Immature natural killer cell (primary cell): ENCODE measurements at places on chromosomes 2 and 18.

DNA sequence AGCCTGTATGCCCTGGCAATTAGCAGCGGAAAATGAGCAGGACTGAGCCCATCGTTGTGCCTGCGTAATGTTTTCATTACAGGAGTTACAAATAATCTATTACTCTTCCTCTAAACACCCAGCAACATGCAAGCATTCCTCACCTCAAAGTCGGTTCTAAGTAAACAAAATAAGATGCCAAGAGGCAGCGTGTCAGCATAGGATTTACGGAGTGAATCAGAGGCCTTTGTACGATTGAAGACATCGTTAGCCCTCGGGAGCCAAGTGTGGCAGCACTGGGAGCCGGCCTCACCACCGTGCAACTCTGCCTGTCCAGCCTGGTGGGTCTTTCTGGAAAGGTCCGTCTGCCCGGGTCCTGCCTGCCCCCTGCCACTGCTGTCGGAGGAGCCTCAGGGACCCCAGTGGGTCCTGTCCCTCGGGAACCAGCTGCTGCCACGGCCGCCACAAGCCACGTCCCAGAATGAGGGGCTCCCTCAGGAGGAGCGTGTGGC lies 80.1 kb upstream of the CTDP1 start:
- H3K4me1 ChIP-seq: no peaks in the 10 kb centered on the region
- H3K4me3 ChIP-seq: no peak overlapping the region
- H3K27ac ChIP-seq: no peak overlapping the region
- peaks cover 4% of the 10 kb centered on the region for H3K27me3 ChIP-seq

DNA sequence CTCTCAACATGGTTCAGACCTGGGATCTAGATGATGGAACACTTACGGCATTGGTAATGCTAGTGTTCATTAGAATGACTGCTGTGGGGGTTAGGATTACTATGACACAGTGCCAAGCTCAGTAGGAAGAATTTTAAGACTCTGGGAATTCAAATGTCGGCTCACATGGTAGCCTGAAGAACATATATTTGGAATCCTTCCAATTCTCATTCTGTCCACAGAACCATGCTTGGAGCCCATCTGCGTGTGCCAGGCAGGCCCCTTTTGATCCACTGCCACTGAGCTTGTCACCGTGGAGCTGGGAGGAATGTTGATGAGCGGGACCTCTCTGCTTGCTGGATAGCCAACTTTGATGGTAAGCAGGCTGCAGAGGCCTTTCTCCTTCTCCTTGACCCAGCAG lies 322.0 kb upstream of the SOX11 start:
- H3K27ac ChIP-seq: no peak overlapping the region
- peaks cover 3% of the 10 kb centered on the region for H3K36me3 ChIP-seq
- no peak for DNase-seq
- no peaks in the 10 kb centered on the region for H3K4me1 ChIP-seq
- no peak overlapping the region for H3K4me3 ChIP-seq
- no peaks in the 10 kb centered on the region for H3K27me3 ChIP-seq

GRCh38 chr18:9826685-9827084 lies 59.1 kb upstream of the TXNDC2 start:
- H3K27ac ChIP-seq: no peak overlapping the region
- H3K4me1 ChIP-seq: no peaks in the 10 kb centered on the region
- DNase-seq: no peak
- peaks cover 1% of the 10 kb centered on the region for H3K27me3 ChIP-seq

DNA sequence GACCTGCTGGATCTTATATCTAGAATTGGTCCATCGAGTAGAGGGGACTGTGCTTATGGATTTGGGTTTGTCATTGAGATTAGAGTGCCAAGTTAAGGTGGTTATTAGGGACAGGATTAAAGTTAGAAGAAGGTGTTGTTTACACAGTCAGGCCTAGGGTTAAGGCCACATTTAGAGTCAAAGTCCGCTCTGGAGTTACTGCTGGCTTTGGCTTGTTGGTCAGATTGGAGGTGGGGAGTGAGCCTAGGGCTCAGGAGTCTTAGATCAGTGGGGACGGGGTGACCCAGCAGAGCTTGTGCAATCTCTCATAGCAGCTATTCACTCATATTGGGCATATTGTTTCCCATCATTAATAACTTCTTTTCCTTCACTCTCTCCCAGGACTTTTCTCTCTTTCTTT lies 13.5 kb upstream of the EPAS1 start:
- DNase-seq: no peak
- H3K27me3 ChIP-seq: peaks cover 1% of the 10 kb centered on the region
- no peaks in the 10 kb centered on the region for H3K4me1 ChIP-seq
- H3K4me3 ChIP-seq: no peak overlapping the region
- no peaks in the 10 kb centered on the region for H3K36me3 ChIP-seq

- H3K27ac ChIP-seq: no peak overlapping the region
- H3K36me3 ChIP-seq: peaks cover 6% of the 10 kb centered on the region
- H3K4me3 ChIP-seq: no peak overlapping the region
- DNase-seq: peak; percentile 19
- peaks cover 8% of the 10 kb centered on the region for H3K27me3 ChIP-seq
Observed at GRCh38 chr2:239882331-239882732, 142.8 kb downstream of the NDUFA10 start.

DNA sequence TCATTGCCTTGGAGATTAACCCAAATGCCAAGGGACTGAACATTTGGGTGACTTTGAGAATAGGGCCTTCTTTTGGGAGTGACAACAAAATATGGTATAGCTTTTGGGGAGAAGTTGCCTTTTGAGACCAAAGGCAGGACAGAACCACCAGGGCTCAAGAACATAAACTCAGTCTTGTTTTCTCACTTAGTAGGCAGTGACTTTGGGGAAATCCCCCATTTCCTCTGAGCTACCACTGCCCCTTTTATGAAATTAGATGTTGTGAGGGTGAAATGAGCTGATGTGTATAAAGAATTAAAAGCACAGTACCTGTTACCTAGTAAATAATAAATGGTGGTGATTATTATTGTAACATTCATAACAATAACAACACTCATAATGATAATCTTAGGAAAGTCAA lies 36.5 kb downstream of the GPD2 start:
- H3K4me3 ChIP-seq: peak overlapping the region; percentile 10
- no peaks in the 10 kb centered on the region for H3K27me3 ChIP-seq
- H3K27ac ChIP-seq: peak overlapping the region; percentile 31
- no peaks in the 10 kb centered on the region for H3K36me3 ChIP-seq
- peak; percentile 32 for DNase-seq

DNA sequence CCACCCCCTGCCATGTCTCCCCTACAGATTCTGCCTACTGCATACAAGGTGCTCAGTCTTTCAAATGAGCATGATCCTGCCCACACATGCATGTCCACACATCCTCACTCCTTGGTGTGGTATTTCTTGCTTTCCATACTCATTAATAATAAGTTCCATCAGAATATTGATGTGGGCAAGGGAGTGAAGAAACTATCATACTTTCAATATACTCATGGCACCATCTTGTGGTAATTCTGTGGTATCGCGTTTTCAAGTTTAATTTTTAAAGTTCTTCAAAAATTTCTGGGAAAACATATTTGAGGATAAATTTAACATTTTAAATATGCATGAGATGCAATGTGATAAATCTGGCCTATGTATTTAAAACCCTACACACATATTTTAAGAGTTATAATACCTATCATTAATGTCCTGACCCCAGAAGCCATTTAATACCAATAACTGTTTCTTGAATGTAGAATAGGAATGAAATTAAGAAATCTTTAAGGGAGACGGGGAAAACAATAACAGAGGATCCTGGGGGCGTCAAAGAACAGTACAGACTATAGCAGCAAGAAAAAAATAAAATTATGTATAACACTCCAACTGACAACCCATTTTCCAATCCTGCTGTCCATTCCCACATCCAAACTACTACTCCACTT lies 110.1 kb downstream of the ZNF385B start:
- no peaks in the 10 kb centered on the region for H3K4me1 ChIP-seq
- H3K36me3 ChIP-seq: no peaks in the 10 kb centered on the region

GRCh38 chr18:75269696-75270095 lies 59.1 kb downstream of the TSHZ1 start:
- no peak overlapping the region for H3K27ac ChIP-seq
- no peak overlapping the region for H3K4me3 ChIP-seq
- no peak for DNase-seq

GRCh38 chr2:27829791-27830190 lies 58.3 kb downstream of the MRPL33 start:
- no peaks in the 10 kb centered on the region for H3K27me3 ChIP-seq
- H3K27ac ChIP-seq: no peak overlapping the region
- H3K4me3 ChIP-seq: no peak overlapping the region

- peaks cover 4% of the 10 kb centered on the region for H3K36me3 ChIP-seq
- H3K4me1 ChIP-seq: peaks cover 9% of the 10 kb centered on the region
- peak overlapping the region; percentile 29 for H3K4me3 ChIP-seq
- peaks cover 12% of the 10 kb centered on the region for H3K27me3 ChIP-seq
- DNase-seq: no peak
- no peak overlapping the region for H3K27ac ChIP-seq
Observed at GRCh38 chr2:219443697-219444023, 9.0 kb downstream of the SPEG start.

GRCh38 chr2:25964891-25965290 lies 17.4 kb downstream of the KIF3C start:
- H3K4me1 ChIP-seq: peaks cover 9% of the 10 kb centered on the region
- no peak overlapping the region for H3K4me3 ChIP-seq
- no peak for DNase-seq
- H3K36me3 ChIP-seq: peaks cover 1% of the 10 kb centered on the region
- peaks cover 1% of the 10 kb centered on the region for H3K27me3 ChIP-seq

GRCh38 chr2:164910101-164910899 lies 45.0 kb downstream of the SLC38A11 start:
- no peak overlapping the region for H3K4me3 ChIP-seq
- no peaks in the 10 kb centered on the region for H3K36me3 ChIP-seq
- peaks cover 4% of the 10 kb centered on the region for H3K27me3 ChIP-seq
- peaks cover 3% of the 10 kb centered on the region for H3K4me1 ChIP-seq
- no peak overlapping the region for H3K27ac ChIP-seq
- no peak for DNase-seq

DNA sequence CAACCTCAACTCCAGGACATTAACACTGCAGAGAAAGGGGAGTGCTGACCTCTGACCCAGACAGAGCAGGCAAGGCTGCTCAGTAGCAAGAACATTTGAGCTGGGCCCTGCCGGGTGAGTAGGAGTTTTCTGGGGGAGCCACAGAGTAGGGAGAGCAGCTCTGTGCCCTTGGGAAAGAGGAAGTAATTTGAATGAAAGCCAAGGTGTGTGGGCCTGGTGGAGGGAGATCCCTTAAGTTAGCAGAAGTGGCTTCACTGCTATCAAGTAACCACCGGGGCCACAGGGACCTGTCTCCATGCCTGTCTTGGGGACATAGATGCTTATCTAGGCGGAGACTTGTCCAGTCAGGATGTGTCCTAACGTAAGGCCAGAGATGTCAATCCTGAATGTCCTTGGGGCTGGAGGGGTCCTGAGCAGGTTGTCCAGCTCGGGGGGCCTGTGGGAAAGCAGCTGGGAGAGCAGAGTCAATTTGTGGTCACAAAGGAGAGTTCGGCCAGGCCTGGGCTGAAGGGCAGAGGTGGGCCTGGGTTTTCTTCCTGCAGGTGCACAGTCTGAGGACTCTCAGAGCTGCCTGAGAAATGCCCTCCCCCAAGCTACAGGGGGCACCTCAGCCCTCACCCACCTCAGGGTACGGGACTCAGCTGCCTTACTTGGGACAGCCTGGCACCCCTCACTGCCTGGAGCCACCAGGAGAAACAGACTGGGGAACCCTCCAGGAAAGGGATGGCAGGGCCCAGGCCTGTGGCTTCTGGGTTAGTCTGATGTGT lies 15.0 kb upstream of the OTOF start:
- no peaks in the 10 kb centered on the region for H3K4me1 ChIP-seq
- DNase-seq: no peak
- no peaks in the 10 kb centered on the region for H3K36me3 ChIP-seq
- no peak overlapping the region for H3K27ac ChIP-seq
- H3K27me3 ChIP-seq: peaks cover 3% of the 10 kb centered on the region

DNA sequence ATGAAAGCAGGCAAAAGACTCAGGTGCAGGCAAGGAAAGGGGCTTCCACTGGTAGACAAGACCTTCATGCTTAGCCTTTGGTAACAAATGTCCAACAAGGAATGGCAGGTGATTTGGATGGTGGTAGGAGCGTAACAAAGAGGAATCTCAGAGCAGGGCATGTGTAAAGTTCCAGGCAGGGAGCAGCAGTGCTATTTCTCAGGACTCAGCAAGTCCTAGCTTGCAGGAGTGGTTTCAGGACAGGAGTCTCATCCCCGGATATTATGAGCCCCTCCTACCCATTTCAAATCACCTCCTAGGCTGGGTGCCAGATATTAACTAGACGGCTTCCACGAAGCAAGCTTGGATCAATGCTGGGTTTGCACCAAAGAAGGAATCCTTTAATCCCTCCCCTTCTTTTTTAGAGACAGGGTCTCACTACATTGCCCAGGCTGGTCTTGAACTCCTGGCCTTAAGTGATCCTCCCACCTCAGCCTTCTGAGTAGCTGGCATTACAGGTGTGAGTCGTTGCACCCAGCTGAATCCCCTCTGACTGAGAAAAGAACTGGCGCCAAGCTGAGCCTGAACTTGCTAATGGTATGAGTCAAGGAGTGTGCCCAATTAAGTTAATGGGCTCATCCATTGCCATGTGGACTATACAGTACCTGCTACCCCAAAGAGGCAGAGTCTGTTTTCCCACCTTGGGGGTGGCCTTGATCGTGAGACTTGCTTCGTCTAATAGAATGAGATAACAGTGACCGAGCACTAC lies 190.3 kb downstream of the ARL4C start:
- DNase-seq: no peak
- no peaks in the 10 kb centered on the region for H3K27me3 ChIP-seq
- H3K36me3 ChIP-seq: peaks cover 21% of the 10 kb centered on the region
- H3K4me3 ChIP-seq: no peak overlapping the region

- no peak for DNase-seq
- peaks cover 2% of the 10 kb centered on the region for H3K27me3 ChIP-seq
- no peak overlapping the region for H3K4me3 ChIP-seq
- no peaks in the 10 kb centered on the region for H3K36me3 ChIP-seq
- H3K4me1 ChIP-seq: no peaks in the 10 kb centered on the region
Observed at GRCh38 chr2:153100151-153100550, 378.4 kb downstream of the RPRM start.

GRCh38 chr2:154882725-154883124 lies 184.2 kb downstream of the KCNJ3 start:
- H3K4me1 ChIP-seq: peaks cover 17% of the 10 kb centered on the region
- H3K27me3 ChIP-seq: no peaks in the 10 kb centered on the region
- no peak overlapping the region for H3K4me3 ChIP-seq
- peaks cover 3% of the 10 kb centered on the region for H3K36me3 ChIP-seq
